ENCODE measurements at places on chromosomes 4 and X.

GRCh38 chrX:30153881-30154260 lies 61.5 kb upstream of the MAGEB2 start:
- DNase-seq: no peak

DNA sequence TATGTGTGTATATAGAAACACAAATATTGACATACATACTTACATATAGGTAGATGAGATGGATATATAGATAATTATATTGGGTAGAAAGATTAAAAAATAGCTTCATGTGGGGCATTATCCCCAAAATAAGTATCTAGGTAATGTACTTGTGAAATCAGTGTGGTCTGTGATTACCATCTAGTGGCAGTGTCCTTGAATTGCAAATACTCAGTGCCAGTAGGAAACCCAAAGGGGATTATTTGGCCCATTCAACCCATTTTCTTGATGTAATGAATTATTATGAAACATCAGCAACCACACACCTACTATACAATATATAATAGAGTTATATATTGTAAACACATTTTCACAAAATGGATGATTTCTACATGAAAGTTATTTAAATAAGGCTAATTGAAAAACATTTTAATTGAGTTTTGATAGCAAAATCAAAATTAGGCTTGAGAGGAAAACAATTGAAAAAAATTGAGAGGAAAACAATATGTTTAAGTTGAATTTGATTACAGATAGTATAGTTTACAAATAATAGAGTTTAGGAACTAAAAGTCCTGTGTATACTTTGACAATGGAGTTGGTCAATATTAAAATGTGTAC lies 389.4 kb downstream of the GALNTL6 start:
- DNase-seq: no peak

DNA sequence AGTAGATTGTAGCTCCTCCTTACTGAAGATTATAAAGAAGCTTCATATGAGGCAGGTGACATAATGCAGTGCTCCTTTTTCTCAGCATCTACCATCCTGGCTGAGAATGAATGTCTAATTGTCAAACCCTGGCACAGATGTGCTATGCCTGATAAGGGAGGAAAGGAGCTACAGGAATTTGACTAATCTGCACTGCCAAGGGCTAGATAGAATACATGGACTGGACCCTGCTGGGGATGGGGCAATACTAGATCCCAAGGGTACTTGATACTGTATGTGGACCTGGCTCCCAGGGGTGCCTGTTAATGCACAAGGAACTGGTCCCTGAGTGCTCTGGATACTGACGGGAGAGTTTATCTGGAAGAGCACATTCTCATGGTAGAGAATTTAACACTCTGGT lies 362.2 kb upstream of the EMCN start:
- DNase-seq: no peak

- no peak for DNase-seq
Observed at GRCh38 chr4:102598086-102598761, 97.1 kb downstream of the NFKB1 start.

GRCh38 chr4:7827566-7827965 lies 112.1 kb downstream of the AFAP1 start:
- DNase-seq: no peak
